ENCODE measurements at places on chromosomes 5 and 9.

DNA sequence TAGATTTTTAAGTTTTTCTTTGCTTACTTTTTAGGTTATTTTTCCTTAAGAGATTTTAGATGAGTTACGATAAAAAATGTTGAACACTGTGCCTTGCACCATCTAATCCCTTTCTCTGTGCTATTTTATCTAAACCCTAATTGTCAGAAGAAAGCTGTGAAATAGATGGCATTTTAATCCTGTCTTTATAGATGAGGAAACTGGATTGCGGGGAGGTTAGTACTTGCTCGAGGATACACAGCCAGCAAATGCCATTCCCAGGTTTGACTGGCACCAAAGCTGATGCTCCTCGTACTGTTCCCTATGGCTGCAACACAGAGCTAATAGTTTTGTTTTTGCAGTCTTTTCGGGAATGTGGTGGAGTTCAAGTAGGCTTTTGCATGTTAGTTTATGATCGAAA lies 82.7 kb downstream of the ZSWIM6 start:
- no peak for DNase-seq

- no peak for DNase-seq
Measured at GRCh38 chr5:93034621-93035590, 546.1 kb downstream of the NR2F1-AS1 start.

DNA sequence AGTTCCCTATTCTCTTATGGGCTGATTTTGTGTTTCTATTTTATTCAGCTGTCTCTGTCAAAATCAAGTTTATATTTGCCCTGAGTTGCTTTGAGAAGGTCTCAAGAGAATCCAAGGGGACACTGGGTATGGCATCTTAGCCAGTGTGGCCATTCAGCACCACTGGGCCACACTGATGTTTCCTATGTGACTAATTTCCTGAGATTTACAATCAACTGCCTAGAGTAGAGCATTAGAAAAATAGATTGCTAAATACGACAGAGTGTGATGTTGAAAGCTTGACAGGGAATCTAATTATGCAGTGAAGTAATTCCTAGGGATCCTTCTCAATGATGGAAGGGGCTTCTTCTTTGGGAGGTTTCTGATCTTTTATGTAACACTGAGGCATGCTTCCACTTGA lies 141.7 kb downstream of the SV2C start:
- DNase-seq: no peak

- no peak for DNase-seq
Measured at GRCh38 chr5:56833325-56833724, 18.0 kb downstream of the MAP3K1 start.

DNA sequence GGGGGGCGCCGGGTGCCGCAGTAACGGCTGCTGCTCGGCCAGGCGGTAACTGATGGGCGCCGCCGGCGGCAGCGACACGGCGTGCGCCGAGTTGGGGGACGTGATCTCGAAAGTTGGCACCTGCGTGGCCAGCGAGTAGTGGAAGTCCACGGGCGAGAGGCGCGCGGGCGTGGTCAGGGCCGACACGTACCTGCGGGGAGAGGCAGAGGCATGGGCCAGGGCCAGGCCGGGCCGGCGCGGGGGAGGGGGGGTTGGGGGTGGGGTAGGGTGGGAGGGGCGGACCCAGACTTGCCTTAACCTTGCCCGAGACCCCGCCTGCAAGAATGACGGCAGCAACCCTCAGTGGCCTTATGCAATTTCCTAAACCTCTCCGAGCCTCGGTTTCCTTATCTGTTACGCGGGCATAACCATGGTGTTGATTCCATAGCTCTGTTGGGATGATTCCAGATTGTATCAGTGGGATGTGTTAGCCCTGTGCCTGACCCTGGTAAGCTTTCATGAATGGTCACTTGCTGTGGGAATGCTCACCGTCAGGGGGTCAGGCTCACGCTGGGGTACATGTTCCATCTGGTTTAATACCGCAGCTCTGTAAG lies 53.0 kb downstream of the PSD2 start:
- no peak for DNase-seq

GRCh38 chr5:172361566-172362238 lies 78.1 kb upstream of the UBTD2 start:
- DNase-seq: no peak

DNA sequence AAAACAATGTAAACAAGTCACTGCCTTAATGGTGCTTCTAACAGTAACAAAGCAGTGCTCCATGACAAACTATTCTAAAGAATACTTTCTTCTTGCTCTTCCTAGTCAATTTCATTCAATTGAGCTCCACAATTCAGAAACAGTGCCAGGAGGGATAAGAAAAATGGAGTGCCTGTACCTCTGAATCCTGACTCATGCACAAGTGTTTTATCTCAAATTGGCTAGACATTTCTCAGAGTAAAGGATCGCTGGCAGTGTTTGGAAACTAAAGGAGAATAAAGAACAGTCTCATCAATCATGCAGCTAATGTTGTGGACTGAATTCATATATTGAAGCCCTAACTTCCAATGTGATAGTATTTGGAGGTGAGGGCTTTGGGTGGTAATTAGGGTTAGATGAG lies 27.6 kb downstream of the SLC25A51 start:
- no peak for DNase-seq

DNA sequence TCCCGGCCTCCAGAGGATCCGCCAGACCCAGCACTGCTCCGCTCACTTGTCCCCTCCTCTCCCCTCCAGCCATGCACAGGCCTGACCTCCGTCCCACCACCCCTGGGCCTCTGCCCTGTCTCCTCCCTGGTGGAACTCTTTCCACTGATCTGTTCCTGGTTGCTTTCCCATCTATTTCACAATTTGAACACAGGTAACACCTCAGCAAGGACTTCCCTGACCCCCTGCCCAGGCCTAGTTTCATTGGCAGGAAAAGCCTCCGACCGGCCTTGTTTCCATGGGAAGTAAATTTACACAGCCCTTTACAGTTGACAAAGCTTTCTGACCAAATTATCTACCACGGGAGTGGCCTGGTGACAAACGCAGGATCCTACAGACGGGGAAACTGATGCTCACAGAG lies 14.8 kb downstream of the QSOX2 start:
- DNase-seq: no peak

- DNase-seq: no peak
Measured at GRCh38 chr5:159481751-159482150, 151.5 kb upstream of the IL12B start.

- DNase-seq: no peak
Measured at GRCh38 chr5:83657807-83658525, 62.7 kb downstream of the HAPLN1 start.

GRCh38 chr5:146643776-146644175 lies 127.8 kb upstream of the GPR151 start:
- no peak for DNase-seq

DNA sequence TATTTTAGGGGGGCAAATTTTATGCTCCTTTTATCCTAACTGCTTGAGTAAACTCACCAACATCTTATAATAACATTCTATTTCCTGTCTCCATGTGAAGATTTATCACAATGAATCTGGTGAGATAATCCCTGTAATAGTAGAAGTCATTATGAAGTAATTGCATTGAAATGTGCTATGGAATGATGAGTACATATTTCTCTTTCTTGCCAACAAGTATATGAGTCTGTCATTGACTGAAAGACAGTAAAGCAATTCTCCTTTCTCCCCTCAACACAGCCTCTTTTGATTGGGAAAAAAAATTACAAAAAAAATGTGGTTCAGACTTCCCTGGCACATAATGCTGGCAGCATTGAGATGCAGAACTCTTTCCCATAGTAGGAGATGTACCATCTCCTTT lies 459.2 kb upstream of the RGMB start:
- DNase-seq: no peak

DNA sequence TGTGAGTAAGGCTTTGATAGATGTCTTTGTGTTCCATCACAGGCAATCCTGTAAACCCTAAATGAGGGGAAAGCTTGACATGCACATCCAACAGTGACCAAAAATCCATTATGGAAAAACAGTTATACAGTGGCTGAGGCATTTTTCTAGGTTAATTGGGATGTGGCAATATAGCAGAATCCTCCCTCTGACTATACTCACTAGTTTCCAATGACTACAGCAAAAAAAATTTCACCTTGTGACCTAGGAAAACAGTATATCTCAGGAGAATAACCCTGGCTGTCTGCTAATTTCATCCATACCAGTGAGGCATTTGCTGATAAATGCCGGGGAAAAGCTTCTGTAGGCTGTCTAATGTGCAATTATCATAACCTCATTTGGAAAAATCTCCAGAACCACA lies 49.9 kb upstream of the SNCAIP start:
- no peak for DNase-seq

- DNase-seq: no peak
Measured at GRCh38 chr5:163459462-163459818, 462 bp downstream of the NUDCD2 start.

GRCh38 chr9:111195766-111196165 lies 134.3 kb downstream of the OR2K2 start:
- no peak for DNase-seq

DNA sequence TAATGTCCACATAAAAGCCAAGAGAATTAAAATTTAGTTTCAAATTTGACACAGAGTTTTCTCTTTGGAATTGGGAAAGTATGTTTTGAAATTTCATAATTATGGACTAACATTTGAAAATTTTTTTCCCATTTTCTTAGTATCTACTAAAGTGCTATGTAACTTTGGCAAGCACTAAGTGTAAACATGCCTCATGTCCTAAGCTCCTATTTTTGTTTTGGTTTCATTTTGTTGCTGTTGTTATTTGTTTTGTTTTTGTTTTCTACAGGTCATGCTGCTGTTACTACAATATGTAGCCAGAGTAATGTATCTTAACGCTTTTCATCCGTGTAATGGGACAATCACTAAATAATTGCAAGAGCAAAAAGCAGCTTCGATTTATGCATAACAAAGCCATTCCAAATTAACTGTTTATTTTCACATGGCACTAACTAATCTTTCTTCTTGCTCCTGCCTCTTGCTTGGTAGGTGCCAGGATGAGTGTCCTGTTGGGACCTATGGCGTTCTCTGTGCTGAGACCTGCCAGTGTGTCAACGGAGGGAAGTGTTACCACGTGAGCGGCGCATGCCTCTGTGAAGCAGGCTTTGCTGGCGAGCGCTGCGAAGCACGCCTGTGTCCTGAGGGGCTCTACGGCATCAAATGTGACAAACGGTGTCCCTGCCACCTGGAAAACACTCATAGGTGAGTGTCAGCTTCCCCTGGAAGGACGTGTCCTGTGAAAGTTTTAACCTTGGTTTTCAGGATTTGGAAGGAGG lies 107.3 kb upstream of the PRRC1 start:
- no peak for DNase-seq
